A549 treated with RU486 at 1 μM for 4 hours (cell line): ENCODE measurements at places on chromosomes 3 and 15. TPM values are rescaled to one million over a fixed set of nuclear protein-coding genes. Genes with fewer than 3 reads are reported as not detected.

IL5RA gene
- not detected in 5 replicates for total RNA-seq

PRRT3 gene
- total RNA-seq: 0.82 to 1.8 TPM (median 1.7 TPM) in 5 replicates

HDC gene
- 0.05 to 0.07 TPM in 2 of 5 replicates, not detected in the others for total RNA-seq

ZBED2 gene
- 0.13 to 0.43 TPM (median 0.35 TPM) in 5 replicates for total RNA-seq

TEX55 gene
- total RNA-seq: not detected in 5 replicates

XCR1 gene
- total RNA-seq: not detected in 5 replicates

SH3BP5 gene
- 18.5 to 22.0 TPM (median 20.1 TPM) in 5 replicates for total RNA-seq

SAMD7 gene
- total RNA-seq: not detected in 5 replicates

KBTBD13 gene
- not detected in 5 replicates for total RNA-seq

PAQR5 gene
- total RNA-seq: 78.9 to 110 TPM (median 109 TPM) in 5 replicates
